CD8-positive, alpha-beta memory T cell (primary cell): ENCODE measurements at places on chromosomes 3 and 15. TPM values are rescaled to one million over a fixed set of nuclear protein-coding genes. Genes with fewer than 3 reads are reported as not detected.
A peak's percentile ranks its signal among the peaks of the same experiment; 100 is the strongest.

DNA sequence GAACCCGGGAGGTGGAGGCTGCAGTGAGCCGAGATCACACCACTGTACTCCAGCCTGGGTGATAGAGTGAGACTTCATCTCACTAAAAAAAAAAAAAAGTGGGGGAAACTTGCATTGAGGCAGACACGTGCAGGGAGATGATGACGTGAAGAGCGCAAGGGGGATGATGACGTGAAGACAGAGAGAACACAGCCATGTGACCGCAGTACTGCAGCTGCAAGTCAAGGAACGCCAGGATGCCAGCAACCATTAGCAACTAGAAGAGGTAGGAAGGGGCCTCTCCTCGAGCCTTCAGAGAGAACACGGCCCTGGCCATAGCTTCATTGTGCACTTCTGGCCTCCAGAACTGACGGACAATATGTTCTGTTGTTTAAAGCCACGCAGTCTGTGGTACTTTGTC lies 28.3 kb downstream of the RFT1 start:
- H3K27me3 ChIP-seq, result no peaks in the 10 kb centered on the region
- DNase-seq, result no peak
- H3K27ac ChIP-seq, result no peak overlapping the region

- no peak for DNase-seq
- no peaks in the 10 kb centered on the region for H3K27me3 ChIP-seq
- H3K36me3 ChIP-seq, result peaks cover 36% of the 10 kb centered on the region
- H3K4me3 ChIP-seq, result no peak overlapping the region
- H3K27ac ChIP-seq, result no peak overlapping the region
- no peaks in the 10 kb centered on the region for H3K4me1 ChIP-seq
Observed at GRCh38 chr15:61951949-61952348, 108.3 kb downstream of the VPS13C start.

DNA sequence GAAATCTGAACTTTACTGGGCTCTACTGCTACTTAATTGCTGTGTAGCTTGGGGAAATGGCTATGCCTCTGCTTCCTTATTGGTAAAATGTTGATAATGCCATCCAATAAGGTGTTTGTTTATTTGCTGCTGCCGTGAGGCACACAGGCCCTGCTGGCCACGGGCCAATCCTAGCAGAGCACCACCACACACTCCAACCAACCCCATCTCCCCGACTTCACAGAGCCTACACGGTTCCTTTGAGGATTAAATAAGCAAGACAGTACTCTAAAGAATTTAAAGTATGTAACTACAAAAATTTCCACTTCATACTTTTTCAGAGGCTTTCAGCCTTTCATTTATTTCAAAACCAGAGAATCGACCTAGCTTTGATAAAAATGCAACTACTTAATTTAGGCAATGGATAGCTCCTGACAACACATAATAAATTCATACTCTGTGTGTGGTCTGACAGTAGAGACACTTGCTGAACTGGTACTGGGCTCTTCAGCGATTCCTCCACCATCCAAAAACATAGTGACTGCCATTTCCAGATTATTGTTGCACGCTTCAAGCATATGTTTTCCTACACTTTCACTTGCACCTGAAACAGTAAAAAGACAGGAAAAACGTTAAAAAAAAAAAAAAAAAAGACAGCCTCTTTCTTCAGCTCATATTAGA lies 25.3 kb downstream of the UBXN7 start:
- no peak for DNase-seq
- peaks cover 8% of the 10 kb centered on the region for H3K36me3 ChIP-seq

GRCh38 chr15:88469321-88469720 lies 1.8 kb downstream of the MRPS11 start:
- H3K4me1 ChIP-seq, result peaks cover 23% of the 10 kb centered on the region
- H3K36me3 ChIP-seq, result peaks cover 7% of the 10 kb centered on the region
- DNase-seq, result no peak
- no peaks in the 10 kb centered on the region for H3K27me3 ChIP-seq

DUOX1 gene
- total RNA-seq, result 0.11 TPM

DNA sequence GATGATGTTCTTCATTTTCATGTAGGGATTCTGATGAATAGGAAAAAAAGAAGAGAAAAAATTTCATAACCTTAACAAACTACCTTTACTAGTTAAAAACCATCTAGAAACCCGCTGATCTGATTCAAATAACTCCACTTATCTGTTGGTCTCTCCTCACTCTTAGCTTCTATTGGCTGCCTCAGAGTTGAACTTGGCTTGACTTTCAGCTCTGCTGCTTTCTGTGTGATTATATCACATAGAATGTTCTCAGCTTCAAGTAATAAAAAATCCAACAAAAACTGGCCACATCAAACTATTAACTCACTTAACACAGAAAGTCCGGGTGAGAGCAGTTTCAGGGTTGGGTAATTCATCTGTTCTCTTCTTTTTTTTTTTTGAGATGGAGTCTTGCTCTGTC lies 126.8 kb upstream of the RASGRP1 start:
- H3K27ac ChIP-seq, result no peak overlapping the region
- no peak for DNase-seq

GRCh38 chr3:48125013-48125705 lies 63.1 kb downstream of the CDC25A start:
- H3K36me3 ChIP-seq, result no peaks in the 10 kb centered on the region
- no peaks in the 10 kb centered on the region for H3K4me1 ChIP-seq
- H3K4me3 ChIP-seq, result no peak overlapping the region
- no peaks in the 10 kb centered on the region for H3K27me3 ChIP-seq

GRCh38 chr3:149204390-149204991 lies 17.1 kb downstream of the CP start:
- H3K27me3 ChIP-seq, result no peaks in the 10 kb centered on the region
- H3K27ac ChIP-seq, result no peak overlapping the region
- DNase-seq, result no peak
- no peaks in the 10 kb centered on the region for H3K36me3 ChIP-seq
- H3K4me1 ChIP-seq, result no peaks in the 10 kb centered on the region

PSTPIP1 gene
- total RNA-seq, result 123 TPM

CLPX gene
- total RNA-seq, result 65.6 TPM

DNA sequence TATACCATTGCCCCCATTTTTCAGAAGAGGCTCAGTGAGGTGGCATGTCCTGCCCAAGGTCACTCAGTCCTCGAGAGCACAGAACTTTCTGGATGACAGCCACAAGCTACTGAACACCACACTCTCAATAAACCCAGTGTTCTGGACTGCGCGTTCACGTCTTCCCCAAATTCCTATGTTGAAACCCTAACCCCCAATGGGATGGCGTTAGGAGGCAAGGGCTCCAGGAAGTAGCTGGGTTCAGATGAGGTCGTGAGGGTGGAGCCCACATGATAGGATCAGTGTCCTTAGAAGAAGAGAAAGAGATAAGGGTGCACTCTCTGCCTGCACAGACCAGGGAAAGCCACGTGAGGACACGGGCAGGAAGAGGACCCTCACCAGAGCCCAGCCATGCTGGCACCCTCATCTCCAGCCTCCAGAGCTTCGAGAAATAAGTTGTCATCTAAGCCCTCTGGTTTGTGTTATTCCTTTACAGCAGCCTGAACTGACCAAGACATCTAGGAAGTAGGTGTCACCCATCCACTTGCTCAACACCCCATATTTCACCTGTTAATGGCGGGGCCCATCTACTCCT lies 324.0 kb downstream of the UACA start:
- no peaks in the 10 kb centered on the region for H3K27me3 ChIP-seq
- no peak for DNase-seq
- H3K4me3 ChIP-seq, result no peak overlapping the region
- H3K36me3 ChIP-seq, result no peaks in the 10 kb centered on the region

- H3K4me3 ChIP-seq, result peak overlapping the region; percentile 53
- H3K4me1 ChIP-seq, result peaks cover 19% of the 10 kb centered on the region
- no peaks in the 10 kb centered on the region for H3K27me3 ChIP-seq
- no peaks in the 10 kb centered on the region for H3K36me3 ChIP-seq
- H3K27ac ChIP-seq, result peak overlapping the region; percentile 77
Observed at GRCh38 chr15:74432271-74432967, 1.3 kb downstream of the SEMA7A start.

KCNMB2 gene
- not detected for total RNA-seq

GRCh38 chr3:124621498-124621897 lies 108.8 kb upstream of the UMPS start:
- H3K27ac ChIP-seq, result peak overlapping the region; percentile 44
- no peaks in the 10 kb centered on the region for H3K27me3 ChIP-seq
- no peak overlapping the region for H3K4me3 ChIP-seq

- DNase-seq, result no peak
- H3K27ac ChIP-seq, result no peak overlapping the region
- no peaks in the 10 kb centered on the region for H3K4me1 ChIP-seq
- H3K36me3 ChIP-seq, result no peaks in the 10 kb centered on the region
- H3K4me3 ChIP-seq, result no peak overlapping the region
- no peaks in the 10 kb centered on the region for H3K27me3 ChIP-seq
Observed at GRCh38 chr3:18625085-18625484, 199.9 kb upstream of the SATB1 start.

GRCh38 chr15:70833861-70834765 lies 19.8 kb downstream of the LARP6 start:
- H3K27me3 ChIP-seq, result no peaks in the 10 kb centered on the region
- no peak for DNase-seq
- H3K4me3 ChIP-seq, result no peak overlapping the region
- H3K27ac ChIP-seq, result no peak overlapping the region

DNA sequence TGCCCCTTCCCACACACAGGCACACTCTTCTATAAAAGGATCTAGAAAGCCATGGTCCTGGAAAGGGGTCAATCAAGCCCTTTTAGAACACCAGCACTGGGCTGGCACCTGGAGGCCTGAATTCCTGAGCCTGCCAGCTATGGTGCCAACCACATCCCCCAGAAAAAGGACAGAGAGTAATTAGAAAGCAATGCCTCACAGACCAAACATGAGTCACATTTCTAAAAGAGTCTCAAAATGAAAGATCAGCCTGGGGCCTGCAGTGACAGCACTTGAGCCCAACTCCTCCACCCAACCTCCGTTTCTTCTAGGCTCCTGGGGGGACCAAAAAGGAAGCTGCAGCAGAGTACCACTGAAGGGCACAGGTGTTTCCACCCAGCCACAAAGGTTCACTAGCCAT lies 14.1 kb downstream of the MYLK start:
- no peaks in the 10 kb centered on the region for H3K27me3 ChIP-seq
- no peaks in the 10 kb centered on the region for H3K36me3 ChIP-seq
- no peak overlapping the region for H3K27ac ChIP-seq
- no peak overlapping the region for H3K4me3 ChIP-seq

C2CD4A gene
- 0.09 TPM for total RNA-seq

- peaks cover 2% of the 10 kb centered on the region for H3K36me3 ChIP-seq
- no peak for DNase-seq
- no peak overlapping the region for H3K4me3 ChIP-seq
- H3K27ac ChIP-seq, result no peak overlapping the region
- H3K4me1 ChIP-seq, result no peaks in the 10 kb centered on the region
- no peaks in the 10 kb centered on the region for H3K27me3 ChIP-seq
Observed at GRCh38 chr3:129382366-129382765, 46.1 kb downstream of the EFCAB12 start.

CPNE9 gene
- total RNA-seq, result 0.16 TPM

- no peaks in the 10 kb centered on the region for H3K36me3 ChIP-seq
- no peaks in the 10 kb centered on the region for H3K4me1 ChIP-seq
- no peak overlapping the region for H3K27ac ChIP-seq
- no peaks in the 10 kb centered on the region for H3K27me3 ChIP-seq
Observed at GRCh38 chr3:52782412-52783210, 5.2 kb downstream of the ITIH1 start.

HDAC11 gene
- total RNA-seq, result 3.2 TPM

DNA sequence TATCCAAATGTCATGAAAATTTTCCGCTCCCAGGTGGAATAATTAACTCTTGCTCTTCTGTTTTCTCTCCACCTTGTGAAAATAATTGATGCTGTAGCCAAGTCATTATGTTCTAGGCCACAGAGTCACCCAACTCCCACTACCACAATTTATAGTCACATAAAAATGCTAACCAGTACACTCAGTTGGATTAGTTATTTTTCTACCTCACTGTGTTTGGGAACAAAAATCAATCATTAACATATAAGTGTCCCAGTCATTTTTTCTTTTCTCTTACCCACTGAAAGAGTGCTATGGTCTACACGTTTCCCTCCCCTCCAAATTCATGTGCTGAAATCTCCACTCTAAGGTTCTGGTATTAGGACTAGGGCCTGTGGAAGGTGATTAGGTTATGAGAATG lies 255.6 kb upstream of the LMCD1 start:
- no peak overlapping the region for H3K4me3 ChIP-seq
- no peaks in the 10 kb centered on the region for H3K36me3 ChIP-seq
- no peaks in the 10 kb centered on the region for H3K27me3 ChIP-seq
- no peak overlapping the region for H3K27ac ChIP-seq
- no peak for DNase-seq
- no peaks in the 10 kb centered on the region for H3K4me1 ChIP-seq

DNA sequence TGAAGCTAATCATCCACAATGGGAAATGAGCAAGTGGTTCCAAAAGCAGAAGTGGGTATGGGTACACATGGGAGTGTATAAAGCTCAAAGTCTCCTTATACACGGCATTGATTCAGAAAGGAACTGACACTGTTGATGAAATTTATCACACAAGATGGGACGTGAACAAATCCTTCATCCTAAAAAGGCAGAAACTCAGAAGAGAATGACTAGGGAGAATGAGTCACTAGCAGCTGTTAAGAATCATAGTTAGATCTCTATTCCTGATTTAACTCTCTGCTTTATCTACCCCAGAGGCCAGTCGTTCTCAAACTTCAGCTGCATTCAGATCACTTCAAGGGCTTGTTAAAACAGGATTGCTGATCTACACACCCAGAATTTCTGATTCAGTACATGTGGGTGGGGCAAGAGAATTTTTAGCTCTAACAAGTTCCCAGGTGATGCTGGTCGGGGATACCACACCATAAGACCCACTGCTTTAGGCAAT lies 97.7 kb upstream of the PHLDB2 start:
- no peak overlapping the region for H3K4me3 ChIP-seq
- DNase-seq, result no peak
- H3K27ac ChIP-seq, result no peak overlapping the region
- H3K36me3 ChIP-seq, result no peaks in the 10 kb centered on the region

NDUFB4 gene
- 102 TPM for total RNA-seq

ANKRD63 gene
- total RNA-seq, result not detected

GRCh38 chr3:62672270-62672987 lies 202.8 kb downstream of the CADPS start:
- no peak overlapping the region for H3K27ac ChIP-seq
- H3K4me3 ChIP-seq, result no peak overlapping the region
- H3K4me1 ChIP-seq, result no peaks in the 10 kb centered on the region
- no peaks in the 10 kb centered on the region for H3K36me3 ChIP-seq
- no peaks in the 10 kb centered on the region for H3K27me3 ChIP-seq
- no peak for DNase-seq

DNA sequence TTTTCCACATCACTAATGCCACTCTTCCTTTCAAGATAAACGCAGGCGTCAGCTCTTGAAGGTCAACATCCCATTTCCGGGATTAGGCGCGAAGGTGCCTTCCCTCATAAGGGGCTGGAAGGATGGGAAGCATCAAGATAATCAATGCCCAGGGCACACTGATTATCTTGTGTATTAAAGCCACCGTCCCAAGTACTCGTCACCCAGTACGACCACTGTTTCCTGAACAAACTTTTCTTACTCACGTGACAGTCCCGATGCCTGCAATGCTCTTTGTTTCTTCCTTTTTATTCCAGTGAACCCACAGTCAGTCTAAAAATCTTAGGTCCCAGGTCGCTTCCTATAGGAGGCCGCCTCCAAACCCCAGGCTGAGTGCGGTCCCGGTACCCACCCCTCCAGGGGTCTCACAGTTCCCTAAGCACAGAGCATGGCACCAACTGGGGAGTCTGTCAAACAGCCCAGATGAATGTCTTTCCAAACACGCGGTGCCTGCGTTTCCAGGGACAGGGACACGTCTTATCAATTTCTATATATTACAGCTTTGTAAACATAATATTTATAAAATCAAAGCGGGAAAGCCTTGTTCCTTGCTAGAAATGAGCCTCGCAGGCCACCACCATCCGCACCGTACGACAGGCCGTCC lies 589 bp downstream of the ANAPC13 start:
- H3K4me3 ChIP-seq, result peak overlapping the region; percentile 99
- peaks cover 33% of the 10 kb centered on the region for H3K4me1 ChIP-seq
- H3K27me3 ChIP-seq, result no peaks in the 10 kb centered on the region
- peaks cover 16% of the 10 kb centered on the region for H3K36me3 ChIP-seq
- H3K27ac ChIP-seq, result peak overlapping the region; percentile 88
